ENCODE measurements at places on chromosomes 5 and 9.

DNA sequence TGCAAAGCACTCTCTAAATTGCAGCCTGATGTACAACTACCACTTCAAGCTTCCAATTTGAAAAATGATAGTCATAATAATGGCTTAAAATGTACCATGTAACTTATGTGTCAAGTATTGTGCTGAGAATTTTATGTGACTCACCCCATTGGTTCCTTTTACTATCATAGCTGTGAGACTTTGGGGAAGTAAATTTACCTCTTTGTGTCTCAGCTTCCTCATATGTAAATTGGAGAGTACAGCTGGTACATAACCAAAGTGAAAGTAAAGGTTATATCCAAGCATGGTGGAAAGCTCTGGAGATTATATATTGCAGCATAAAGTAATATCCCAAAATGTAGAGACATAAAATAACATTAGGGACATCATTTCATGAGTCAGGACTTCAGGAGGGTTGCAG is 2200.4 kb upstream of the C9orf72 start:
- DNase-seq: no peak

GRCh38 chr9:128921881-128922763 is 1.3 kb downstream of the PHYHD1 start:
- DNase-seq: no peak

DNA sequence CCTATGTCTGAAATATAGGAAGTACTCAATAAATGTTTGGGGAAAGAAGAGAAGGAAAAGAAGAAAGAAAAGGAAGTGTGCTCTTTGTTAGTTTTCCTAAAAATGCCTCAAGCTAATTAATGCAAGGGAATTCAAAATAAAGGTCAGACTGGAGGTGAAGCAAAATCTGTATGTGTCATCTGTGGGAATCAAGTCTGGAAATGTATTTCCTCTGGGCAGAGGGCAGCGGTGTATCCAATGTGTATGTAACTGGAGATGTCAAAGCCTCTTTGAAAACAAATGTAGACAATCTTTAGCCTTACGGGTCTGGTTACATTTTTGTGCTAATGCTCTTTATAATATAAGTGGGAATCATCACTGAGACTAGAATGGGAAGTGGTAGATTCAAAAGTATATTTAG is 471.4 kb downstream of the MAN2A1 start:
- DNase-seq: no peak

GRCh38 chr5:146681585-146682105 is 165.7 kb upstream of the GPR151 start:
- no peak for DNase-seq

DNA sequence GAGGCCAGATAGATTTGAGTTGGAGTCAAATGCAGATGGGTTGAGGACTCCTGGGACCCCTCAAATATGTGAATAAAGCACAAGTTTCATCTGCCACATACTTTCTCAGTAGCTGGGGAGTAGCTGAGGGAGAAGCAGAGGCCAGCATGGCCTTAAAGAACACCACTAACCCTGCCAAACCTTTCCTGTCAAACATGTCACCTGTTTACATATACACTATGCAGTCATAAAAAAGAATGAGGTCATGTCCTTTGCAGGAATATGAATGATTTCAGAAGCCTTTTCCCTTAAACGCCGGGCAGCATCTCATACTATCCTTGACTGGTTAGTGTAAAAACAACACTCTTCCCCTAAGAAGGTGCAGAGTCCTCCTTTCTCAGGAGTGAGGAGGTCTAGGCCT is 25.2 kb upstream of the HSD17B4 start:
- DNase-seq: no peak

All from T-cell (primary cell).